CD4-positive, alpha-beta T cell treated with Interferon gamma for 1 hour (primary cell): ENCODE measurements at places on chromosomes 12 and 14.
A peak's percentile ranks its signal among the peaks of the same experiment; 100 is the strongest.

- DNase-seq, result no peak
Measured at GRCh38 chr14:89324501-89325298, 92.3 kb downstream of the FOXN3 start.

DNA sequence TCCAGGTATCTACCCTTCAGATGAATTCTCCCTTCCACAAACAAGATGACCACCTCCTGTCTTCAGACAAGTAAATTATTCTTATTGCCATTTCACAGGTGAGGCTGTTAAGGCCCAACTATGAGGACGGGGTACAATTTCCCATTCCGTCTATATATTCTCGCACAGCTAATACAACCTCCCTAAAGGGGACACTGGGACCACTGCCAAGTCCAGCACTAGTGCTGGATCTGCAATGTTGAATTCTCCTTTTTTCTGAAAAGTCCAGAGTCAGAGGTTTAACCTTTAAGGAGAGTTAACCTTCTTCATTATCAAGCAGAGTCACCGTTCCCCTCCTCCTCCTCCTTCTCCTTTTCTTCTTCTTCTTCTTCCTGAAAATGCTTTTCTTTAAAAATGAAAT is 130.4 kb upstream of the PARP11 start:
- DNase-seq, result no peak

- DNase-seq, result no peak
Measured at GRCh38 chr14:78519863-78520262, 349.7 kb downstream of the NRXN3 start.

DNA sequence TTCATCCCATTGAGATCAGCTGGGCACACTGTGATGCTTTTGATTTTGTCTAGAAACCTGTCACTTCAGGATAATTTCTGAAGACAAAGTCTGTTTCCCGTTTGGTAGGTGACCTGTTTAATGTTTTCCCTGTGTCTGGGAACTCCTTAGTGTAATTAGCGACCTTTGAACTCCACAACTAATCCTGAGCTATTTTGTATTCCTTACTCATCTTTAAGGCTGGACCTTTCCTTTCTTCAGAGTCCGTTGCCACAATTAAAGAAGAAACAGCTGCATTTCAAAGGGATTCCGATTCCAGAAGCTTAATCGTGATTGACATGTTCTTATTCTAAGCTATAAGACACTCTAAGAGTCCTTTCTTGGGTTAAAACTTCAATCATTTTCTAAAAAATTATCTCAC is 22.0 kb downstream of the AP5M1 start:
- DNase-seq, result no peak

- no peak for DNase-seq
Measured at GRCh38 chr12:129001826-129002225, 148.5 kb downstream of the GLT1D1 start.

DNA sequence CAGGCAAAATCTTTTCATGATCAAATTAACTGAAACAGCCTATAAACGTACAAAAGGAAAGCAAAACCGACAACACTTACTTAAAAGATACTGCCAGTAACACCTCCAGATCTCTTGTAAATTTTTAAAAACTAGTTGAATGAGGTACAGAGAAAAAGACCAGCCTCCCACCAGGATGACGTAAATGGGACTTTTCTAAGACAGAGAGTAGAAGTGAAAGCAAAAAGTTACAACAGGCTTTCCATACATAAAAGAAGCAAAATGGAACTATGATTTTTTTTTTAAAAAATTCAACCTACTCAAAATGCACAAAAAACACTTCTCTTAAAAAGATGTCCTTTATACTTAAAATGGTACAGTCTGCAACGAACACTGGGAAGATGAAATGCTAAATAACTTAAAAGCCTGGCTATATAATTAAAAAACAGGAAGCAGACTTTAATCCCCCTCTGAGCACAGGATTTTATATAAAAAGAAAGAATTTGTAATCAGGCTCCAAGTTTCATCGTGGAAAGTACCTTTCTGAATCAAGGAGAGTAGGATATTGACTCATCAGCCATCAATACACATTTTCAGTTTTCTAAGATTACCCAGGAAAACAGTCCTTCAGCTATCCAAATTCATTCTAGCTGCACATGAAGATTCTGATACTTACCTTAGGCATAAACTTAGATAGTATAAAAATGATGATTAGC is 14.2 kb upstream of the MYO1A start:
- DNase-seq, result peak; percentile 37

DNA sequence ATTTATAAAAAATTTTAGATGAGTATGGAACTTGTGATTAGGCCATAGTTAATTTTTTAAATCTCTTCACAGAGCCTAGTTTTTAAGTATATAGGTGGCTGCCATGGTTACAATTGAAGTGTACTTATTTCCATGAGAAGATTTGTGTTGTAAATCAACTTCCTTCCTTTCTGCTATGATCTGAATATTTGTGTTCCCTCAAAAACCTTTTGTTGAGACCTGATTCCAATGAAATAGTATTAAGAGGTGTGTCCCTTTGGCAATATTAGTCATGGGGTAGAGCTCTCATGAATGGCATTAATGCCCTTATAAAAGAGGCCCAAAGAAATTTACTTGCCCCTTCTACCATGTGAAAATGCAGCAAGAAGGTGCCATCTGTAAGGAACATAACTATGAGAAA is 28.8 kb downstream of the ETNK1 start:
- DNase-seq, result no peak

DNA sequence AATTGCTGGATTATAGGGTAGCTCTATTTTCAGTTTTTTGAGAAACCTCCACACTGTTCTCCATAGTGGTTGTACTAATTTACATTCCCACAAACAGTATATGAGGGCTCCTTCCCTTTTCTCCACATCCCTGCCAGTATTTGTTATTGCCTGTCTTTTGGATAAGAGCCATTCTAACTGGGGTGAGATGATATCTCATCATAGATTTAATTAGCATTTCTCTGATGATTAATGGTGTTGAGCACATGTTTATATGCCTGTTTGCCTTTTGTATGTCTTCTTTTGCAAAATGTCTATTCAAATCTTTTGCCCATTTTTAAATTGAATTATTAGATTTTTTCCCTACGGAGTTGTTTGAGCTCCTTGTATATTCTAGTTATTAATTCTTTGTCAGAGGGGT is 385.3 kb downstream of the CCER1 start:
- DNase-seq, result no peak

- no peak for DNase-seq
Measured at GRCh38 chr12:6158255-6158654, 33.8 kb upstream of the VWF start.

DNA sequence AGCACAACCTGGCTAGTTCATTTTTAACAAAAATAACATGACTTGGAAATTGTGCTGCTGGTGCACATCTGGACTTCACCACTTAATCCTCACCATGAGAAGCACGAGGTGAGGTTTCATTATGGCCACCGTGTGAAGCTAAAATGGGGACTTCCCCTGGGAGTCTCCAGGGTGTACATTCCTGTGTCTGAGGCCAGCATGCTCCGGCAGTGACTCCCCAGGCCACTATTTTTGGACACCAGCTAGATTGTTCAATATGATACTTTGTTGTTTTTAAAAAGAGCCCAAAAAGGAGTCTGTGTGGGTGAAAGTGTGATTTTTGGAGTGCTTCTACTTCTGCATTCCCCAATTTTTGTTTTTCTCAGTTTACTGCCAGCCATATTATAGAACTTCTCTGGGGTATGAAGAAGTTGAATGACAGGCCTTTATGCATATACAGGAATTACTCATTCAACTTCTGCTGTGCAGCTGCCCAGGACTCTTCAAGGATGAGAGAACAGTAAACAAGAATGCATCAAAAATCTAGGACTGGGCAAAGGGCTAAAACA is 16.9 kb upstream of the AICDA start:
- no peak for DNase-seq

DNA sequence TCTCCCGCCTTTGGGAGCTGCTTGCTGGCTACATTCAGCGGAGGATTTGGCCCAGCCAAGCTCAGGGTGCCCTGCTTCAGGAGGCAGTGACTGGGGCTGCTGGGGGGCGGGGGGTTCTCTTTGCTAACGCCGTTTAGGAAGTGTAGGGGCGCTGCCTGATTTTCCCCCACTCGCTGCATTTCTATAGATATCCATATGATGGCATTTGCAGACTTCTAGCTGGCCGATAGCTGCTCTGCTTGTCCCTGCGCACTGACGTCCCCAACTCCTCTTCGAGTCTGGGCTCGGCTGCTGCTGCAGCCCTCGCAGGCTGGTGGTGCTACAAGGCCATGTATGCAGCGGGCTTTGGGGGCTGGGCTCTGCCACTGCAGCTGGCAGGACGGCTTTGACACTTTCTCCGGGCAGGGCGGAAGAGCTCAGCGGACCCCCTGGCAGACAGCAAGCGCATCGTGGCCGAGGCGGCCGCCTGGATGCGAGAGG is 3.1 kb downstream of the LRFN5 start:
- no peak for DNase-seq

GRCh38 chr14:89320381-89321000 is 96.5 kb downstream of the FOXN3 start:
- no peak for DNase-seq

DNA sequence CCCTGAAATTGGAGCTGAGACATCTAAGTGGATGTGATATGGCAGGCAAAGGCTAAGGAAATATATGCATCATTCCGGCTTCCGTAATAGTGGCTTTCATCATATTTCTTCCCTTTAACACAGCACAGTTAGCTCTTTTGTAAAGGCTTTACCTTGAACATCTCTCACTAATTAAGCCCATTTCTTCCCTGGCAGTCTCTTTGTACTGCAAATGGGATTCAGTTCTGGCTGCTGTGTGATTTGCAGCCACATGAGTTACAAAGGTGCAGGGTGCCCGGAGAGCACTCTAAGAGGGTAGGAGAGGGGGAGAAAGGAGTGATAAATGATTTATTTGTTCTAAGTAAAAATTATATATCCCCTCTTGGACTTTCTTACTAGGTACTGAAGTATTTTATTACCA is 232.1 kb upstream of the CCDC196 start:
- no peak for DNase-seq

DNA sequence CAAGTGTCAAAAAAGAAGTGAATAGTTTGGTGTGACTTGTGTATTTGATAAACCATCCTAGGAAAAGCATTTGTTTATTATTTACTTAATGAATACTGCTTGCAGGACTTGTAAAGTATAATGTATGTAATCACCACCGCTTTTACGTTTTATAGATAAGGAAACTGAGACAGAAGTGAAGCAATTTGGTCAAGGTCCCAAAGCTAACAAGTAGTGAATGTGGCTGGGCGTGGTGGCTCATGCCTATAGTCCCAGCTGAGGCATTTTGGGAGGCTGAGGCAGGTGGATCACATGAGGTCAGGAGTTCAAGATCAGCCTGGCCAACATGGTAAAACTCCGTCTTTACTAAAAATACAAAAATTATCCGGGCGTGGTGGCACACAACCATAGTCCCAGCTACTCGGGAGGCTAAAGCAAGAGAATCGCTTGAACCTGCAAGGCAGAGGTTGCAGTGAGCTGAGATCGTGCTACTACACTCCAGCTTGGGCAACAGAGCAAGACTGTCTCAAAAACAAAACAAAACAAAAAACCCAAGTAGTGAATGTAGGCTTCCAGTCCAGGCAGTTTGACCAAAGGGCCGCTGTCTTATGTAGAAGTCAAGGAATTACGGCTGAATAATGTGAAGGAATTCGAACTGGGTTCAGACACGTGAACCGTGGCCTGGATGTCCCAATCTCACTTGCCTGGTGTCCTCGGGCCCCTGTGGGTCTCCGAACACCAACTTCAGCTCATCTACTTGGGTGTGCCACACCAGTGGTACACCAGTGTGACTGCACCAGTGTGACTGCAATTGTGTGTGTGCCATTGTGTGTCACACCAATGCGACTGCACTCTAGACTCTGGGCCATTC is 88.3 kb upstream of the MED13L start:
- no peak for DNase-seq

DNA sequence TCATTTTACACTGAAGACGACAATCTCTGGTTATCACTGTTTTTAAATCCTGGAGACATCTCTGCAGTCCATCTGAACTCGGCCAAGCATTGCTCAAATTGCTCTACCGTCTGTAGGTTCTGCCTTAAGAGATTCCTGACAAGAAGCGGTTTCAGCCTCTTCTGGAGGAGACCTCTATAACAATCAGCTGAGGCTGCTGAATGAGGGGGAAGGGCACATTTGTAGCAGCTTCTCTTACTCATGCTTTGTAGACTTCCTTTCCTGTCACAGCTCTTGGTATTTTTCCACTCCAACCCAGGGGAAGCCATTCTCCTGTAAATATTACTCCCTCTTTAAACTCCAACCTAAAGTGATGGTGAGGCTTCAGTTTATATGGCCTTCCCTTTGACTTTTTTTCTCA is 3.0 kb downstream of the ARG2 start:
- DNase-seq, result no peak

DNA sequence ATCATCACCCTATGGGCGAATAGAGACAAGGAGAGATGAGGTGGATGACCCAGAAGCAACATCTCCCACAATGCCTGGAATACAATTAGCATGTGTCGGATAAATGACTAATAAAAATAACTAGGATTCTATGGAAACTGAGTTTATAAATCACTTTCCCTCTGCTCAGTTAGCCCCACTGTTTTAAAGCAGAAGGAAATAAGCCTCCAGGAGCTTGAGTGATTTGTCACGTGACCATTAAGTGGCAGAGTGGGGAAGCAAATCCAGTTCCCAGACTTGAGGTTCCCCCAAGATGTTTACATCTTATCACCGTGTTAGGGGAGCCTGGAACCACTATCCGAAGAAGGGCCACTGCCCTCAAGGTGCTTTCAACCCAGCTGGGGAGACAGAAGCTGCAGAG is 136.5 kb upstream of the CCND2 start:
- DNase-seq, result no peak

DNA sequence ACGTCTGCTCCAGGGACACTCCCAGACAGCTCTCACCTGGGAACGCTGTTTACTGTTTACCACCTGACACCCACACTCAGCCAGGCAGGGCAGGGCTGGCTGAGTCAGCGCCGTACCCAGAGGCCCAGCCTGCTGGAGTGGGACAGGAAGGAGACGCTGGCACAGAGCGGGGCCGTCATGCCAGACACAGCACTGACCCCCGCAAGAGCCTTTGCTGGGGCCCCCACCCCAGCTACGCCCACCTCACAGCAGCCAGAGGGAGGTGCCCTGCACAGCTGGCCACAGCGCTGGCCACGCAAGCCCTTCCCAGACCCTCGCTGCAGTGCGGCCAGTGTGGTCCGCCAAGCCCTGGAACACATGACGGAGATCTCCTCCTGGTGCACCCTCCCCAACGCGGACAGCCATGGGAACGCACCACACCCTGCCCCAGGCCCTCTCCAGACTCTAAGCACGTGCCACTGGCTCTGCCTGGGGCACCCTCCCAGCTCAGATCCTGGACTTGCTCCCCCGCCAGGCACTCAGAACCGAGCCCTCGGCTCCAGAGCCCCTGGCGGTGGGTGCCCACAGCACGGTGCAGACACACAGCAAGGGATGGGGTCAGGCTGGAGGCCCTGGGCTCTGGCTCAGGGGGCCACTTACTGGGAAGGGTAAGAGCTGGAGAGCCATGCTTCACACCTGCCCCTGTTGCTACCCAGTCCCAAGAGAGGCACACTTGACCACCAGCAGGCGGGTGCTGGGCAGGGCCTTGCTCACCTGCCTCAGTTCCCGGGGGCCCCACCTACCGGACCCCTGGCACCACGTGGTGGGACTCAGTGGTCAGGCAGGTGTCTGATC is 5.7 kb downstream of the AHNAK2 start:
- no peak for DNase-seq
